NCI-H2029 (cell line): ENCODE measurements at places on chromosomes 3 and 15.

GRCh38 chr3:105956306-105956705 lies 87.5 kb upstream of the CBLB start:
- DNase-seq = no peak

DNA sequence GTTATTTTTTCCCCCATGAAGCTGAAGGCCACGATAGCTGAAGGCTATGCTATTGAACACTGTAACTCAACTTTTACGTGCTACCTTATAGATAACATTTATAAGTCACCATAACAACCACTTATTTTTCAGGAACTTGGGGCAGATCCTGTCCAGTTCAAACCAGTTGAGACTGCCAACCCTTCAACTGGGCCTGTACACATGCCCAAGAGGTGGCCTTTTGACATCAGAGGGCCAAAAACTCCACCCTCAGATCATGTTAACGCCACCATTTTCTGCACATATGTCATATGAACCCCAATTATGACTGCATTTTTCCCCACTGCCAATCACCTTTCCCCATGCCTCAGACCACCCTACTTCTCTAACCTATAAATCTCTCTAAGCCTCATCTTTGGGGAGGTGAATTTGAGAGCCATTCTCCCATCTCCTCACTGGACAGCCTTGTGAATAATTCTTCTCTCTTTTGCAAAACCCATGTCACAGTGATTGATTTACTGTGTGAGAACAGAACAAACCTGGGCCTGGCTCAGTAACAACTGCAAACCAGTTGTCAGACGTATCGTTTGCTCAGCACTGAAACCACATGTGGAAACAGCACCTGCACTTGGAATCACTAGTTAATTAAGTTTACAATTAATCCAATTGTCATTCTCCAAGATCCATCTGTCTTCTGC lies 42.5 kb downstream of the ZNF445 start:
- no peak for DNase-seq

GRCh38 chr3:119965692-119966091 lies 128.6 kb downstream of the GSK3B start:
- no peak for DNase-seq

GRCh38 chr15:71784719-71785118 lies 25.6 kb upstream of the NR2E3 start:
- DNase-seq = no peak

GRCh38 chr3:66885326-66886000 lies 112.6 kb upstream of the KBTBD8 start:
- no peak for DNase-seq

DNA sequence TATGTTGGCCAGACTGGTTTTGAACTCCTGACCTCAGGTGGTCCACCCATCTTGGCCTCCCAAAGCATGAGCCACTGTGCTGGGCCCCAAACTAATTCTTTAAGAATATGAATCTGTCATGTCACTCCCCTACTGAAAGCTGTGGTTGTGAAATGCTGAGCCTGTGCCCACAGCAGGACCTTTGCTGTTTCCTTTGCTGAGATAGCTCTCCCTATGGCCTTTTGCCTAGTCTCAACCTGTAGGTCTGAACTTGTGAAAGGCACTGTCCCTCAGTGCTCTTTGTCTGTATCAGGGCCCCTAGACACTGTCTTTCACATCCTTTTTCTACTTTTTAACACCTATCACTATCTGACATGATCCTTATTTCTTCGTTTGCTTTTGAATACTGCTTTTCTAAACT lies 62.7 kb upstream of the CCR4 start:
- no peak for DNase-seq

- DNase-seq = peak; percentile 26
These were observed 136.5 kb upstream of the MLF1 start for GRCh38 chr3:158434412-158435038.

GRCh38 chr15:71435552-71435951 lies 320.3 kb downstream of the THSD4 start:
- no peak for DNase-seq

DNA sequence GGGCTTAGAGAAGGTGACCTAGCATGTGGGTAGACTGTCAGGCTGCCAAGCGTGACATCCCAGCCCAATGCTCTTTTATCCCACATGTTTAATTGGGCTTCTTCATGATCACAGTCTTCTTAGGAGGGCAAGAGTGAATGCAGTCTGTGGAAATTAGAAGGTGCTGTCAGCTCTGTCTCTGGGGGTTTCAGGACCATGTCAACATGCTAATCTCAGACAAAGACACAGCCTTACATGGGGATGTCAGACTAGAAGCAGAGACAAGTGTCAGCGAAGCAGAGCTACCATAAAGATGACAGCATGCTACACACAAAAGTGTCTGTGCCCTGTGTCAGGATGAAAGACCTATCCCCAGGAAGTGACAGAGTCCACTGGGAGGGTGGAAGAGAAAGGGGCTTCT lies 120.1 kb upstream of the SLC25A36 start:
- DNase-seq = no peak

DNA sequence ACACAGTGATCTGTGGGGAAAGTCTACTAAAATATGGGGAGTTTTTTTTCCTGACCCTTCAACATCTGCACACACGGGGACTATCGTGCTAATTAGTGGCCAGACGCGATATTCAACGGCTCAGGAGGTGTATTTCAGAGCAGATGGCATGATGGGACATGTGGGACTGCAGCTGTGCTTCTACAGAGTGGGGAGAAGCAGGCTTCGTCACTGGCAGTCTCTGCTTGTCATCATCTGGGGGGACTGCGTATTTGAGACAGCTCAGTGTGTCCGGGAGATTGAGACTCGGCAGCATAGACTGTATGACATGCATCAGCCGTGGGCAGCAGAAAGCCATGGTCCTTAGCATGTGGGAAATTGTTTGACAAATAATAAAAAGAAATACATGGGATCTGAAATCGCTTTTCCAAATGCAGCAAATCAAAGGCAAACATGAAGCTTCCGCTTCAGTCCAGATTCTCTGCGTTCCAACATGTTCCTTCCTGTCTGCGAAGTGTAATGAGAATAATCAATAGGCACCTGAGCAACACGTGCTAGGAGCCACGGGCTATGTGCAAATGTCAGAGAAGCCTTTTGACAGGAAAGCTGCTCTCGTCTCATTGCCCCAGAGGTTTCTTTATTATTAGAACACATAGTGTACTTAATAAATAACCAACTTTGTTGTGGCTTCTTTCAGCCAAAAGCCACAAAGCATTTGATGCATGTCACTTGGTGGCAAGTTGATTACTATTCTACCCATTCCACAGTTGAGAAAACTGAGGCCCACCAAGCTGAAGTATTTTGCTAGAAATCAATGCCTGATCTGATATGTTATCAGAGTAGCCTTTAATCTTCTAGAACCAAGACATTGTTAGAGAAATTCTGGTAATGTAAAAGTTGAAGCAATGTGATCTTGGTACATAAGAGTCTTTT lies 276.3 kb downstream of the RYR3 start:
- DNase-seq = no peak

DNA sequence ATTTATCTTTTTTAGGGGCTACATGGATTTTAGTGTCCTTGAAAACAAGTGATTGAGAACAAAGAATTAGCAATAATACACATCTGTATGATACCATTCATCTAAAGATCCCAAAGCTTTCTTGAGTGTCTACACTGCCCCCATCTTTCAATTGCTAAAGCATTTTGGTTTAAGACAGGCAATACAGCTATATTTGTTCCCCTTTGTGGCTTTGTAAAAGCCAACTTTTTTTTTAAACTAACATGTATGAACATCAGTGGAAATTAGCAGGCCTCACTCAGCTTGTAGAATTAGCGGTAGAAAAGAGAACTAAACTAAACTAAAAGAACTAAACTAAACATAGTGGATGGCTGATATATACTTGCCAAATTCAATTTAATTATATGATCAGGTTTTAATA lies 449.6 kb downstream of the MECOM start:
- no peak for DNase-seq

GRCh38 chr3:142275856-142276255 lies 50.5 kb upstream of the GK5 start:
- DNase-seq = no peak

GRCh38 chr3:140546649-140547048 lies 131.2 kb upstream of the TRIM42 start:
- DNase-seq = peak; percentile 34

GRCh38 chr3:67067251-67067650 lies 69.1 kb downstream of the KBTBD8 start:
- no peak for DNase-seq

DNA sequence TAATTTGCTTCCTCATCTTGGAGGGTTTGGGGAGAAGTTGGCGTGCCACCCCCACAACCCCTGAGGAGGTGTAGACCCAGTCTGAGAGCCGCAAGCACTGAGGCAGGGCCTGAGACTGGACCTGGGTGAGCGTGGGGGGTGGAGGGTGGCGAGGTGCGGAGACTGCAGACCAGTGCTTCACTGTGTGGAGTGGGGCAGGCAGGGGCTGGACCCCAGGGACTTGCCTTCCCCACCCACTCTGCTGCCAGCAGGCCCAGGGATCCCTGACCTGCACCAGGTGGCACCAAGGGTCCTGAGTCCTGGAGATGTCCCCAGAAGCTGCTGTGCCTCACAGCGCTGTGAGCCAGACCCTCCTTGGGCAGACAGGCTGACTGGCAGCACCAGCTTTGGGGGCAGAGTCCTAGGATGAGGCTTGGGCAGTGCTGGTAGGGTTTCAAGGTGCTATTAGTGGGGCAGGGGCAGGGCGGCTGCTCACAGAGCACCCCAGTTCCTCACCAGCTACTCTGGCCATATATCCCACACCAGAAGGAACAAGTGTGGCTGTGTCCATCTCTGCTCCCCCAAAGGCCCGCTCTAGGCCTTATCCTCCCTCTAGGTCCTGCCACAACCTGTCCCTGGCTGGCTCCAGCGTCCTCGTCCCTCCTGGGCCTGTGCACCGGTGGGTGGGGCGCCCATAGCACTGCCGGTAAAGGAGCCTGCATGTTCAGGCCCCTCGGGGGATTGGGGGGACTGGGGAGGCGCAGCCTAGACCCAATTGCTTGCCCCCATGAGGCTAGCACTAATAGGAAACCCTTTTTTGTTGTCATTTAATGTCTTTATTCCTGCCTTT lies 11.8 kb downstream of the ZBTB47 start:
- no peak for DNase-seq

DNA sequence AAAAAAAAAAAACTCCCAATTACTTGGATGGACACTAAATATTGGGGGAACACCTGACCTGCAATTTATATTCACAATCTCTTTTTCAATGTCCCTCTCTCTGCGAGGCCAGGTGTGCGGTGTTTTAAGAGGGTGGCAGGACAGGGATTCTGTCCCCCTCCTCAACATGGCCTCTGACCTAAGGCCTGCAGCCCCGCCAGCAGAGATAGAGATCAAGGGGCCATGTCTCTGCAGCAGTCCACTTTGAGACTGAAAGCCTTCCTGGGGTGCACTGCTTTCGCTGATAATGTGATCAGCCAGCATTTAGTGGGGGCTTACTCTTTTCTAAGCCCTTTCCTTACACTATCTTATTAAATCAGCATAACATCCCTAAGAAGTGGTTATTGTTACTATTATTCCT lies 419.9 kb downstream of the OCA2 start:
- DNase-seq = no peak

DNA sequence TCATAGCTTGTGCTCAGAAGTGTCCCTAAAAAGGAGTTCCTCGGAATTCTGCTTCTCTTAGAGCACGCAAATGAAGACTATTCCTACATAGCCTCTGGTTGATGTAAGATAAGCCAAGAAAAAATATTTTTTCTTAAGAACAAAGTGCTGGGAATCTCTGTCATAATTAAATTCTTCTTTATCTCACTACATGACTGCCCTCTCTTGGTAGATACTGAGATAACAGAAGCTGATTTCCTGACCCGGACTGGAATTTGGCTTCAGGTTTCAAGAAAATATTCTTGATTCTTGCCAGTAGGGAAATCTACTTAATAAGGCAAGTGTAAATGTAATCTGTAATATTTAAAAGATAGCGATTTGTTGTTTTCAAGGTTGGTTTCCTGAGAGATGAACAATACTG lies 31.3 kb upstream of the SETMAR start:
- no peak for DNase-seq
